NCI-H1436 treated with DMSO at 0.1 percent for 48 hours (cell line): ENCODE measurements at places on chromosomes 13 and 19.

GRCh38 chr19:13079542-13079986 is 23.1 kb downstream of the LYL1 start:
- peak; percentile 9 for DNase-seq

- no peak for DNase-seq
Measured at GRCh38 chr13:91136806-91137205, 210.7 kb upstream of the MIR17HG start.

- DNase-seq, result no peak
Measured at GRCh38 chr13:37701972-37702371, 103.4 kb upstream of the POSTN start.

DNA sequence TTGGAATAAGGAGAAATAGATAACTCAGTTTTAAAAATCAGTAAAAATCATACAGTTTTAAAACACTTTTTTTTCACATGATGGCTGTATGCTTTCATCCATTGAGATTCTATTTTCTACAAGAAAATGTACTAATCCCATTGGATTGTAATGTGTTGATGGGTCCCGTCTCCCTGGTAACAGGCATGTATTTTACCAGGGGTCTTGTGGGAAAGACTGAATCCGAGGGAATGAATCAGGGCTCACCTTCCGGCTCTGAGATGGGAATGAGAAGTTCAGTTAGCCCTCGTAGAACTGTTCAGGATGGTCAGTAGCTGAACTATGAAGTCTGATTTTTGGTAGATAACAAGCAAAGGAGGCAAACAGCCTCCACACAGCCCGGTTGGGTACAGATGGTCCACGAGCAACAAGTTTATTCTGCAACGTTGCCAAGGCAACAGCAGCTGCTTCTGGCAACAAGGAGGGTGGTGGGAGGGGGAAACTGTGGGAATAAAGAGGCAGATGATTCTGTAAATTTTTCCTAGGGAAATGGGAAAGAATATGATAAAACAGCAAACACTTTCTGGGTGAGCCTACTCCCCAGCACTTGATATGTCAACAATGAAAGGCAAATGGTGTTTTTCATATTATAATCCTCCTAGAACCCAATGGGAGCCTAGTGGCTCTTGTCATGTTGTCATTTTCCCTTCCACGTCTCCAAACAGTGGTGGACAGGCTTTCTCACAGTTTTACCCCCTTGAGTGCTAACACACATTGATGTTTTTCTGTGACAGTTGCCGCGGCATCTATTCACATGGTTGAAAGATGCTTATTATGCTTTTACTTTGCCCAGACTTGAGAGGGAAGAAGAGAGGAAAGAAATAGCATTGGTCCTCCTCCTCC is 12.4 kb upstream of the SIAH3 start:
- no peak for DNase-seq

- no peak for DNase-seq
Measured at GRCh38 chr13:27601208-27601607, 19.1 kb downstream of the LNX2 start.

DNA sequence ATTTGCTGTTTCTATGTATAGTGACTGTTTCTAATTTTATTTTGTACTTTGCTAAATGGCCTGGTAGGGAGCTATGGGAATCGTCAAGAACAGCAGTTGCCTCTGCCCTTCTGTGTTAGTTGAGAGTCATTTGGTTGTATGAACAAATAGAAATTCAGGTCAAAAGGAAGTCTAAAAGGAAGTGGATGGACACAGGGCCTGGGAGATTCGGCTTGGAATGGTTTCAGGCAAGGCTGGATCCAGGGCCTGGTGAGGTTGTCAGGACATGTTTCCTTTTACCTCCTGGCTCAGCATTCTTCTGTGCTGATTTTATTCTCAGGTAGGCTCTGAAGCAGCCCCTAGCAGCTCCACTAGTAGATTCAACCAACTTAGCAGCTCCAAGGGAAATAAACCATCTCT is 118.9 kb downstream of the SIPA1L3 start:
- DNase-seq, result no peak

DNA sequence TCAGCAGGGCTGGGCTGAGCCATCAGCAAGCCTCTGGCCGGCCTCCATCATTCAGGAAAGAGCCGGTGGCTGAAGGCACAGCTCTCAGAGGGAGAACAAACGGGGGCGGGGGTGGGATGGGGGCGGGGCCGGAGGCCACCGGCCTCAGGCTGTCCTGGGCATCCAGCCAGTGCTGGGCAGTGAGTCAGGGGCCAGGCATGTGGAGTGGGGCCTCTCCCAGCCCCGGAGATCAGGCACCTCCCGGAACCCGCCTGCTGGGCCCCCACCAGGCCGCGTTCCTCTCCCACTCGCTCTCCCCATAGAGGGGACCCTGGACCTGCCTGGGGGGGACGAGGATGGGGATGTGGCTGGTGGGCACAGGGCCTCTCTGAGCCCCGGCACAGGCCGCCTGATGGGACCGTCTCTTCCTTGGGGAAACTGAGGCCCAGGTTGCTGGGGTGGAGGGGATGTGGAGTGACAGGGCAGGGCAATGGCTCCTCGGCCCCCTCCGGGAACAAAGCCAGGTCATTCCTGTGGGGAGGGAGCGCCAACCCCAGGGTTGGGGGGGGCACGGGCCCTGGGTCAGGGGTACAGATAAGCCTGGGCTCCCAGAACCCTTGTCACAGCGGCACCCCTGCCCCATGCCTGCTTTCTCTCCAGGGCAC is 12.9 kb downstream of the SPC24 start:
- no peak for DNase-seq

GRCh38 chr13:24362435-24362952 is 53.1 kb downstream of the C1QTNF9 start:
- no peak for DNase-seq

GRCh38 chr13:97464561-97464960 is 30.6 kb downstream of the RAP2A start:
- no peak for DNase-seq

DNA sequence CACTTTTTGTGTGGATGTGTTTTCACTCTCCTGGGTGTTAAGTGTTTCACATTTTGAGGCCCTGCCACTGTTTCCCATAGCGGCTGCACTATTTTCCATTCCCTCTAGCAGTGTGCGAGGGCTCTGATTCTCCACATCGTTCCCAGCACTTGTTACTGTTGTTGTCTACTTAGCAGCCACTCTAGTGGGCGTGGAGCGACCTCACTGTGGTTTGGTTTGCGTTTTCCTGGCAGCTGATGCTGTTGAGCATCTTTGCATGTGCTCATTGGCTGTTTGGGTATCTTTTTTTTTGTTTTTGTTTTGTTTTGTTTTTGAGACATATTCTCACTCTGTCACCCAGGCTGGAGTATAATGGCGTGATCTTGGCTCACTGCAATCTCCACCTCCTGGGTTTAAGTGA is 14.4 kb downstream of the NAXD start:
- no peak for DNase-seq

GRCh38 chr13:112818698-112819045 is 128.8 kb downstream of the ATP11A start:
- no peak for DNase-seq

GRCh38 chr13:91228108-91228507 is 119.4 kb upstream of the MIR17HG start:
- DNase-seq, result no peak

- DNase-seq, result no peak
Measured at GRCh38 chr19:8000298-8001038, 5.0 kb downstream of the ELAVL1 start.

- no peak for DNase-seq
Measured at GRCh38 chr13:32267836-32268439, 47.2 kb downstream of the ZAR1L start.

- DNase-seq, result no peak
Measured at GRCh38 chr13:48838193-48838973, 137.3 kb upstream of the FNDC3A start.

DNA sequence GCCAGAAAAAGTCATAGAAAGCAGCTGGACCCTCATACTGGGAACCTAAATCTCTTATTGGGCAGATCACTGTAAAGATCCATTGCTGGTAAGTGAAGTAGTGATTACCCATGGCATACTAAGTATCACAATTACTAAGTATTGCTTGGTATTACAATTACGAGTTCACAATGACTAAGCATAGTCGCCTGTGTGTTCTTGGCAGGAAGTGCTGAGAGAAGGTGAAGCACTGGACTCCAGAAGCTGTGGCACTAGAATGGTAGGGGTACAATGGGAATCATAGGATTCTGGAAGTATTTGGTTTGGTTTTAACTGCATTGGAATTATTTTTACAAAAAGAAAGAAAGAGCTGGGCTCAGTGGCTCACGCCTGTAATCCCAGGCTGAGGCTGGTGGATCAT is 20.3 kb downstream of the LGALS16 start:
- DNase-seq, result no peak

DNA sequence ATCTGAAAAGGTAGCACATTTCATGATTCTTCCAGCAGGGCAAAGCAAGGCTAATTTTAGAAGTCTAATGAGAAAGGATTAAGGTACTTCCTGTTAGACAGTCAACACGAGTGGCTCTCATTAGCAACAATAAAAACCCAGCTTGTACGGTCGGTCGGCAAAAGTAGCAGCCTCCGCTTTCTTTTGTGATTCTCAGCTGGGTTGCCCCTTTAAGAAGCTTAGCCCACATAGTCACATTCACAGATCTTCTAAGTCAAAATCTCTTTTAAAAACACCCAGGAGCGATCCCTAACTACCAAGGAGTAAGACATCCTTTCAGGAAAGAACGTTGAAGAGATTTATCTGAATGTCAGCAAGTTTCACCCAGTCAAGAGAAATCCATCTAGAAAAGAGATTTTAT is 684.8 kb downstream of the DIAPH3 start:
- DNase-seq, result peak; percentile 2

GRCh38 chr19:17881701-17882100 is 10.0 kb downstream of the SLC5A5 start:
- DNase-seq, result no peak

DNA sequence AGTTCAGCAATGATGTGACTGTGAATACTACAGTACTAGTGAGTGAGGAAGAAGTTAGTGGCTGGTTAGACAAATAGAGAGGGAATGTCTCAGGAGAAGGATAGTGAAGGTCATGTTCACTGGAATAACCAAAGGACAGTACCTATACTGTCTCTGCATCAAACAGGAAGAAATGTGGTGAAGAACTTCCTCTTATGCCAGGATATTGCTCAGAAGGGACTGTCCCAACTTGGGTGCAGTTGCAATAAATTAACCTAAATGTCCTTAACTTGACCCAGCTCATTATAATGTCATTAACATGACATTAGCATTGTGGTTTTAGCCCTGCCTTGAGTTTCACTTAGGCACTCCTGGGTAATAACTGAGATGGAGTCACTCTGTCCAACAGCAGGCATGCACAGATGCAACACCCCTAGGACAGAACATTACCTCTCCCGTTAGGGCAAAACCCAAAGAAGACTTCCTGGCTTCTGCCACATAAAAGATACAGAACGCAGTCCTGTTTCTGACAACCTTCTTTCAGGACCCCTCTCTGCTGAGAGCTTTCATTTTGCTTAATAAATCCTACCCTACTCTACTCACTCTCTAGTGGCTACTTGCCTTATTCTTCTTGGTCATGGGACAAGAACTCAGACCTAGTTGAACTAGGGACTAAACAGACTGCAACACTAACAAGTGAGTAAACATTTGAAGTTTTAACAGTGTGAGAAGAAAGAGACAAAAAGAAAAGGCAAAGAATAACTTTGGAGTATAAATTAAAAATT is 1591.6 kb upstream of the MIR17HG start:
- no peak for DNase-seq

DNA sequence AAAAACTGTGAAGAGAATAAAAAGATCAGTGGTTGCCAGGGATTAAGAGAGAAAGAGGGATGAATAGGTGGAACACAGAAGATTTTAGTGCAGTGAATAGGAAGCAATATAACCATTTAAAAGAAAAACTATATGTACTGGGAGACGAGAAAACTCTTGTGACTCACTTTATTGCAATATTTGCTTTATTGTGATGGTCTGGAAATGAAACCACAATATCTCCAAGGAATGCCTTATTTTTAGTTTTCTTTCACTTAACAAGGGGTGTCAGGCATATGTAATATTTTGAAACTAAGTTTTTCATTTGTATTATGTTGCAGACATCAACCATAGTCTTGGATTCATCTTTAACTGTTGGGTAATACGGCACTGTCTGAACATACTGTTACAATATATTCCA is 1308.2 kb downstream of the PCDH9 start:
- DNase-seq, result no peak

GRCh38 chr13:59643906-59644626 is 519.7 kb downstream of the DIAPH3 start:
- DNase-seq, result no peak

DNA sequence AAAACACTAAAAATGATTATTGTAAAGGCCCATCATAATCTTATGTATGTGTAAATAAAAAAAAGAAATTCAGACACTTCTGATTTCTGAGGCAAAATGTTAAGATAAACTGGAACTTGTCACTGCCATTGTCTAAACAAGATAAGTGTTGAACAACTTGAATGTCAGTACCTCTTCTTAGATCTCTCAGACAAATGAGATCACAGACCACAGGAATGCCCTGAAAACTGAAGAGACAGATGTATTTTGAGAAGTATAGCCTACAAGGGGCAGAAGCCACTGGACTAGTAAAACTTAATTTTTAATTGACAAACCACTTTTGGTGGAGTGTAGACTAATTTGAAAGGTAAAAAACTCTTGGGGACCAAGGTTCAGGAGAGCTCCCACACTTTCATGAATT is 375.5 kb upstream of the SLITRK5 start:
- no peak for DNase-seq

- no peak for DNase-seq
Measured at GRCh38 chr13:23384111-23384510, 49.4 kb downstream of the SACS start.

DNA sequence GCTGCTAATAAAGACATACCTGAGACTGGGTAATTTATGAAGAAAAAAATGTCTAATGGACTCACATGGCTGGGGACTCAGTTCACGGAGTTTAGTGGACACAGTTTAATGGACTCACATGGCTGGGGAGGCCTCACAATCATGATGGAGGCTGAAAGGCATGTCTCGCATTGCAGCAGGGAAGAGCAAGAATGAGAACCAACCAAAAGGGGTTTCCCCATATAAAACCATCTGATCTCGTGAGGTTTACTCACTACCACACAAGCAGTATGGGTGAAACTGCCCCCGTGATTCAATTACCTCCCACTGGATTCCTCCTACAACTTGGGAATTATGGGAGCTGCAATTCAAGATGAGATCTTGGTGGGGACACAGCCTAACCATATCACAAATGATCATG is 1181.2 kb downstream of the PCDH9 start:
- DNase-seq, result no peak

DNA sequence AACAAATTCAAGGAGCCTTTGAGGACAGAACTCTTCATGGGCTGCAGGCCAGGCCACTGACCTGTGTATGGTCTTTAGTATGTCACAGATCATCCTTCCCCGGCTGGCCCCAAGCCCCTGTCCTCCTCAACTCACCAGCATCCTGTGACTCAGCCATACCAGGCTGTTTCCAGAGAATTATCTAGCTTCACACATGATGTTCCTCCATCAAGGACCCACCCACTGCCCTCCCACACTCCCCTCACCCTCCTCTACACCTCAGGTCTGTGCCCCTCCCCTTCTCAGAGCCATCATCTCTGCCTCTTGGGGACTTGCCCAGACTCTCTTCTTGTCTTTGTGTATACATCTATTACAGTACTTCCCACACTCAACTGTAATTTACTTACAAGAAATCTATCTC is 14.7 kb downstream of the DCT start:
- no peak for DNase-seq
